PC-9 (cell line): ENCODE measurements at places on chromosomes 16 and 17.
A peak's percentile ranks its signal among the peaks of the same experiment; 100 is the strongest.

DNA sequence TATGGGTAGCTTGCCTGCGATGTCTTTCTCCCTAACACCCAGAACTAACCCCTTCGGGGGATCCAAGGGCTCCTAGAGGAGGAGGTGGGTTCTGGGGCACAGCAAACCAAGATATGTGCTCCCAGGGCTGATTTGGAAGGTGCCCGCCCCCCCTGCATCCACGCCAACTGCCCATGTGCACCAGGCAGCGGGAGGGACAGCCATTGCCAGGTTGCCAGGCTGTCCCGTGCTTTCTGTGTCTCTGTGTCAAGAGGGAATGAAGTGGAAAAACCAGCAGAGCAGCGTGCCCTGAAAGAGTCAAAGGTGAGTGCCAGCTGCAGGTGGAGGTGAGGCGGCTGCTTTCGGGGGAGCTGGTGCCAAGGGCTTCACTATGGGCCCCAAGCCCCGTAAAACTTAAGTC is 6.4 kb downstream of the TEKT5 start:
- DNase-seq: peak; percentile 61

GRCh38 chr16:19142939-19143598 is 25.0 kb upstream of the SYT17 start:
- no peak for DNase-seq

- DNase-seq: no peak
Measured at GRCh38 chr17:4839965-4840892, 7.1 kb downstream of the MINK1 start.

- peak; percentile 89 for DNase-seq
Measured at GRCh38 chr16:81513204-81514040, 68.8 kb downstream of the CMIP start.

- DNase-seq: no peak
Measured at GRCh38 chr17:57032343-57032742, 52.7 kb upstream of the AKAP1 start.

DNA sequence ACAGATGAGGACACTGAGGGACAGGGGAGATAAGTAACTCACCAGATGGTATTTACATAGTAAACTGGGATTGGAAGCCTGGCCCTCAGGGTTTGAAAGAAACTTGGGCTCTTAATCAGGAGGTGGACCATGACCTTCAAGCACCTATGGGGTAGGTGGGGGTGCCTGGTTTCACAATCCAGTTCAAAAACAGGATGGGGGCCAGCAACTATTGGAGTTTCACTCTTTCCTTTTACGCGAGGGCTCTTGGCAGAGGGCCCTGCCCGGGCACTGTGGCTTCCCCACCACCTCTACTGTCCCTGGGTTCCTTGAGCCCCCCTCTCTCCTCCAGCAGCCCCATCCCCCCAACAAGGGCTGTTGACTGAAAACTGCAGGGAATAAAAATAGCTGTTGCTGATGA is 11.3 kb upstream of the PRR29 start:
- no peak for DNase-seq

GRCh38 chr16:6195966-6196365 is 1098.4 kb upstream of the EEF2KMT start:
- DNase-seq: no peak

DNA sequence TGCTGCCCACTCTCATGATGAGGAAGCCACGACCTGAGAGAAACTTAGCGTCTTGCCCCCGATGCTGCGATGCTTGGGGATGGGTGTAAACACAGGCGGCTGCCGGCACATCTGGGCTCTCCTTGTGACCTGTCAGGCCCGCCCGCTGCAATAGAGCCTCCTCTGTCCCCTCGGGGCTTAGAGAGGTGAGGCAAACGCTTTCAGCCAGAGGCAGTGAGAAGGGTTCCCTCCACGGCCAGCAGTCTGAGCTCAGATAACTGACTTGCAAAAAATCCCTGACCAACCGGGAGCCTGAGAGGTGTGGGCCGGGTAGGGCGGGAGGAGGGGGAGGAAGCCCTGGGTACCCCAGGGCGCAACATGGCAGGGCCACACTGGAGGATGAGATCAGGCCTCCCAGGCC is 260.6 kb downstream of the C16orf95 start:
- DNase-seq: no peak

- no peak for DNase-seq
Measured at GRCh38 chr16:85798901-85799496, 345 bp downstream of the EMC8 start.

- no peak for DNase-seq
Measured at GRCh38 chr17:36877771-36878170, 59.5 kb upstream of the LHX1 start.
